T-cell (primary cell): ENCODE measurements at places on chromosomes 6 and 20. TPM values are rescaled to one million over a fixed set of nuclear protein-coding genes. Genes with fewer than 3 reads are reported as not detected.

TBXT gene
- not detected for total RNA-seq

ULBP1 gene
- total RNA-seq, result 0.15 TPM

GRCh38 chr6:15263780-15264374 lies 18.0 kb downstream of the JARID2 start:
- no peak overlapping the region for H3K4me3 ChIP-seq
- no peaks in the 10 kb centered on the region for H3K36me3 ChIP-seq
- no peak for DNase-seq
- no peak overlapping the region for H3K27ac ChIP-seq
- no peaks in the 10 kb centered on the region for H3K27me3 ChIP-seq

DNA sequence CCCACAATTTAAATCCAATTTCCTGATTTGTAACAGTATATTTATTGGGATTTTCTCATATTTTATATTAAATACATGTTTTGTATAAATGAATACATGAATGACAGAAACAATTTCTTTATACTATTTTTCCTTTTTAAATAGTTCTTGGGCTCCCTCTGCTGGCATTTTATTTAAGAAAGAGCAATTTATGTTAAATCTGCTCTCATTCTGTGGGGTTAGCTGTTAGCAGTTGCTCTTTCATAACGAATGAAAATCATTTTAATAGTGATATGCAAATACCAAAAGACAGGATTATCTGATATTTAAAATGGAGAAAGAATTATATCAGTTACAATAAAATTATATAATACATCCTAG lies 118.3 kb downstream of the RALGAPA2 start:
- H3K36me3 ChIP-seq, result no peaks in the 10 kb centered on the region
- H3K27me3 ChIP-seq, result no peaks in the 10 kb centered on the region
- H3K4me1 ChIP-seq, result no peaks in the 10 kb centered on the region
- DNase-seq, result no peak
- no peak overlapping the region for H3K27ac ChIP-seq

DNA sequence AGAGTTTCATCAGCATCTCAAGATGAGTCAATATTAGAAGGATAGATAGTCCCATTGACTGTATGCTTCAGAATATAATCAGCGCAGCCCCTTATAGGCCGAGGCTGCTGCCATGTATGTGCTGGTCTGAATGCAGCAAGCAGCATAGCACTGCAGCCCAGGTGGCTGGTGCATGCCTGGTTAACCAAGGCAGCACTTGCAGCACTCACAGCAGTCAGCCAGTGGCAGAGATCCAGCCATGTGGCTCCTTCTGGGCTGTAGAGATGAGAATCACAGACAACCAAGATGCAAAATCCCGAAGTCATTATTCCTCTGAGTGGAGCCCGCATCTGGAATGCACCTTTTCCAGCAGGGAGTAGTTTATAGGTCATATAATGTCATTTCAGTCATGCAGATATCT lies 251.9 kb downstream of the UST start:
- H3K36me3 ChIP-seq, result no peaks in the 10 kb centered on the region
- no peak overlapping the region for H3K27ac ChIP-seq
- DNase-seq, result no peak

DNA sequence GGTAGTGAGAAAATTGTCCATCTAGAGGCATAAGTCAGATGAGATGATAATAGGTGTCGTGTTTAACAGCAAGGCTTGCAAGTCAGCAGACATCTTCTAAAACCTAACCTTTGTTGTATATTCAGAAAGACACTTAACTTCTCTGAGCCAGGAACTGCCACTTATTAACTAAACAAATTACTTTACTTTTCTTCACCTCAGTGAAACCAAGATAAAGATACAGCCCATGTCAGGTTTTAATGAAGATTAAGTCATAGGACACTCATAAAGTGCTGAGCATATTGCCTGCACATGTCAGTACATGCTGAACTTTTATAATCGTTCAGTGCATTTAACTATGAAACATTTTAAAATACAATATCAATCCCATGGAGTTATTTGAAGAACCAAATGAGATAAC lies 286.8 kb downstream of the NKAIN2 start:
- H3K4me1 ChIP-seq, result no peaks in the 10 kb centered on the region
- H3K27me3 ChIP-seq, result no peaks in the 10 kb centered on the region
- H3K36me3 ChIP-seq, result no peaks in the 10 kb centered on the region
- H3K4me3 ChIP-seq, result no peak overlapping the region
- no peak for DNase-seq

- H3K36me3 ChIP-seq, result peaks cover 27% of the 10 kb centered on the region
- peaks cover 6% of the 10 kb centered on the region for H3K4me1 ChIP-seq
- H3K4me3 ChIP-seq, result no peak overlapping the region
- DNase-seq, result no peak
- no peak overlapping the region for H3K27ac ChIP-seq
Measured at GRCh38 chr20:35462351-35462750, 7.0 kb downstream of the CEP250 start.

GRCh38 chr6:82761674-82762345 lies 303.8 kb downstream of the UBE3D start:
- H3K36me3 ChIP-seq, result no peaks in the 10 kb centered on the region
- no peak for DNase-seq
- no peak overlapping the region for H3K4me3 ChIP-seq
- no peaks in the 10 kb centered on the region for H3K4me1 ChIP-seq
- H3K27me3 ChIP-seq, result no peaks in the 10 kb centered on the region
- no peak overlapping the region for H3K27ac ChIP-seq
